ENCODE measurements at places on chromosomes 4 and X. TPM values are rescaled to one million over a fixed set of nuclear protein-coding genes. Genes with fewer than 3 reads are reported as not detected.
A peak's percentile ranks its signal among the peaks of the same experiment; 100 is the strongest.

ARSJ gene
- total RNA-seq: 3.0 TPM

DNA sequence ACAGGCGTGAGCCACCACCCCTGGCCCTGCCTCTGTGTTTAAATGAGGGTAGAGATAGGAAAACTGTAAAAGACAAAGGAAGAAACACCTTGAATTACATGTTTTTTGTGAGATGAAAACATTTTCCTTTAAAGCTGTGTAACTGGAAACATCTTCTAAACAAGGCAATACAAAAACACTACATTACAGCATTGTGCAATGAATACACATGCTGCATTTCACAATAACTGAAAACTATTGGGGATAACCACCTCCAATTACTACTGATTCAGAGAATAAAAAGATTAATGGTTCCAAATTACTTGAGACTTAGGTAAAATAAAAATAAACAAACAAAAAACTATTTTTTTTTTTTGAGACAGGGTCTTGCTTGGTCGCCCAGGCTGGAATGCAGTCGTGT is 7.6 kb upstream of the OGT start:
- H3K4me3 ChIP-seq: no peak overlapping the region
- no peaks in the 10 kb centered on the region for H3K4me1 ChIP-seq
- no peak overlapping the region for H3K27ac ChIP-seq

- H3K36me3 ChIP-seq: no peaks in the 10 kb centered on the region
- peaks cover 31% of the 10 kb centered on the region for H3K4me1 ChIP-seq
- peak overlapping the region; percentile 12 for H3K27ac ChIP-seq
- no peak for DNase-seq
These were observed 38.9 kb downstream of the AFF1 start for GRCh38 chr4:86973668-86974067.

DNA sequence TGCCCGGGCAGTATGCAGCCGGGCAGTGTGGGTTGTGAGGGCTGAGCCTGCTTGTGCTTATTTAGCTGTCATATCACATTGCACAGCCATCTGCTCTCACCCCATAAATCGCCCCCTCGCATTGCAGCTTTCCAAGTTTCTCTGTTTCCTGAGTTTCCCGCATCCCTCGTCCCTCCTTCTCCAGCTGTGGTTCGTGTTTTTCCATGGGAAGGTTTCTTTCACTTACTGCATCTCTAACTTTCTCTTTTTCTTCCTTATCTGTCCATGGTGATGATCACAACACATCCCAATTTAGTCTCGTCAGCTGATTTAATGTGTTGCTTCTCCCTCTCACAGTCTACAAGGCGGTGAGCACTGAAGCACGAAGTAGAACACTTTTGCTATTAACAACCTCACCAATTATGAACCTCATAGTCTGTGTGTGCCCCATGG is 118.1 kb downstream of the ENPP6 start:
- no peaks in the 10 kb centered on the region for H3K27me3 ChIP-seq
- DNase-seq: no peak
- H3K36me3 ChIP-seq: no peaks in the 10 kb centered on the region
- H3K4me3 ChIP-seq: no peak overlapping the region
- no peak overlapping the region for H3K27ac ChIP-seq
- H3K4me1 ChIP-seq: peaks cover 20% of the 10 kb centered on the region

- no peak overlapping the region for H3K27ac ChIP-seq
- no peaks in the 10 kb centered on the region for H3K4me1 ChIP-seq
- no peak for DNase-seq
- H3K27me3 ChIP-seq: no peaks in the 10 kb centered on the region
- no peaks in the 10 kb centered on the region for H3K36me3 ChIP-seq
These were observed 211.3 kb downstream of the PALLD start for GRCh38 chr4:168708108-168708507.

DNA sequence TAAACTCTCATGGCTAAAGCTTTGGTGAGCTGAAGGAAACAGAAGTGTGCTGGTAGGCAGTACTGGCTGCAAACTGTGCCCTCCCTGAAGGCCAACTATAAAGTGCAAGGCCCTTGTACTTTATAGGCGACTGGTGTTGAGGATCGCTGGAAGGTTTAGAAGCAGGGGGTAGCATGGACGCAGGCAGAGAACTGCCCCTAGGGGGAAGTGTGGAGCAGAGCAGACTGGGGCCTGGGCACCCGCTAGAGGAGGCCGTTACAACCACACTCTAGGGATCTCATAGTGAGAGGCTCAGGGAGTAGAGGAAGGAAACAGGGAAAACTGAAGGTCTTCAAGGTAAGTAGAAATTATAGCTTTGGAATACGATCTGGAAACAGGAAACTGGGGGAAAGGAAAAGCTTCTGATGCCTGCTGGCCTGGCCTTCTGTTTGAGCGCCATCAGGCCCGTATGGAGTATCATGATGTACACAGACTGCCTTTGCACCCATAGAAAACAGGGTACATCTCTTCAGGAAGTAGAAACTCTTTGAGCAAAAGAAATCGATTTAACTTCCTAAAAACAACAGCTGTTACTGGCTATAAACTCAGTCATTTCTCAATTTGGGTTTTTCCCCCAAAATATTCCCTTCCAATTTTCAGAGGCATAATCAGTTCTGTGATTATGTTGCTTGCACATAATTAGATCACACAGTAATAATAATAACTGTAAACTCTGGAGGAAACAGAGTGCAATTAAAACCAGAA is 23.9 kb upstream of the TMSB4X start:
- H3K36me3 ChIP-seq: no peaks in the 10 kb centered on the region
- peaks cover 12% of the 10 kb centered on the region for H3K4me1 ChIP-seq
- no peaks in the 10 kb centered on the region for H3K27me3 ChIP-seq

DNA sequence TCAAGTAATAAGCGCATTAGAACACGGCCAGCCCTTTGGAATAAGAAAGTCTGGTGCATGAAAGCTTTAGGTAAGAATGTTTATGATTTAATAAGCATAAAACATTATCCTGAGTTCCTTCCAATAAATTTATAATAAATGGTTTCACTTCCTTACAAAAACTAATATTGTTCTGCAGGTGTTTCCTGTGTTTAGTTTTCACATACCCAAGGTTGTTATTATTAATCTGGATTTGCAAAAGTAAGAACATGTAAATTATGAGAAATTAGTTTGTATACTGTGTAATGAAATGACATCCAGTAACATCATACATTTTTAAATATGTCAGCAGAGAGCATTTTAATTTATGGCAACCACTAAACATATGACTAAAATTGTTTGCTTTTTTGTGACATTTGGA is 72.1 kb downstream of the BANK1 start:
- DNase-seq: no peak
- H3K27me3 ChIP-seq: no peaks in the 10 kb centered on the region

COX7B2 gene
- total RNA-seq: not detected

TEX11 gene
- total RNA-seq: not detected

GRCh38 chr4:86400216-86400615 is 40.4 kb upstream of the MAPK10 start:
- H3K4me1 ChIP-seq: no peaks in the 10 kb centered on the region
- H3K36me3 ChIP-seq: no peaks in the 10 kb centered on the region
- H3K27me3 ChIP-seq: no peaks in the 10 kb centered on the region

DNA sequence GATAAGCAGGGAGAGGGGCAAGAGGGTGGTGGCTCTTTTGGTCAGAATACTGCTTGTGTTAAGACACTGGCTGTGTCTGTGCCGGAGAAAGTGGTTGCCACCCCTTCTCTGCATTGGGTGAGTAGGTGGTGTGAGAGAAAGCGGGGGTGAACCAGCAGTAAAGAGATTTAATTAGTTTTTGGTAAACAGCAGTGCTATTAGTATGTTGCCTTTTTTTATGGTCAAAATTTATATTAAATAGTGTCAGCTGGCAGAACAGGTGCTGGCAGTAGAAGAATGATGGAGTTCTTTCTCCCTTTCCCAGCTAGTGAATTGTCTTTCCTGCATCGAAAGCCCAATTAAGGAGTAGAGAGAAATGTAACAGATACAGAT is 181.6 kb downstream of the LARP7 start:
- H3K27ac ChIP-seq: no peak overlapping the region
- no peak overlapping the region for H3K4me3 ChIP-seq
- no peaks in the 10 kb centered on the region for H3K4me1 ChIP-seq
- no peaks in the 10 kb centered on the region for H3K27me3 ChIP-seq
- no peak for DNase-seq

RHOXF2B gene
- total RNA-seq: not detected

- no peaks in the 10 kb centered on the region for H3K36me3 ChIP-seq
- no peaks in the 10 kb centered on the region for H3K27me3 ChIP-seq
- peak; percentile 35 for DNase-seq
- no peaks in the 10 kb centered on the region for H3K4me1 ChIP-seq
- H3K27ac ChIP-seq: no peak overlapping the region
- no peak overlapping the region for H3K4me3 ChIP-seq
These were observed 28.6 kb downstream of the RGS12 start for GRCh38 chr4:3321295-3321889.

- H3K4me3 ChIP-seq: no peak overlapping the region
- H3K4me1 ChIP-seq: no peaks in the 10 kb centered on the region
- H3K27ac ChIP-seq: no peak overlapping the region
- peak; percentile 45 for DNase-seq
- H3K27me3 ChIP-seq: no peaks in the 10 kb centered on the region
These were observed 113.6 kb downstream of the FAM53A start for GRCh38 chr4:1570291-1571164.

CT47B1 gene
- not detected for total RNA-seq

- no peak for DNase-seq
- H3K27ac ChIP-seq: no peak overlapping the region
- no peaks in the 10 kb centered on the region for H3K27me3 ChIP-seq
- no peak overlapping the region for H3K4me3 ChIP-seq
These were observed 37.1 kb downstream of the ENOPH1 start for GRCh38 chr4:82467471-82467870.

DNA sequence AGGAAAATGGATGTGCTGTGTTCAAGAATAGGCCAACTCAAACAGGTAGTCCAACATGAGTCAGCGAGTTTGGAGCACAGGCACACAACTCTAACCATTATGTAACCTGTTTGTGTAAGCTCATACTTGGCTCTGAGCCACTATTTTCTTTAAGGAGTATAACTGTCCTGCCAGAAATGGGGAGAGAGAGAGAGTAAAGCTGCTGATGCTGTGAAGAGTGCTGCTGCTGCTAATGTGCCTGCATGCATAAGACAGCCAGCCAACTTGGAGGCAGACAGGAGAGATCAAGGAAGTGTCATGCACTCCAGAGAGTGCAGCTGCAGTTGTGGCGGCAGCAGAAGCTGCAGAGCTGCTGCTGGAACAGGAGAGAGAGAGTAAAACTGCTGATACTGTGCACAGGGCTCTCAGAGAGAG is 11.7 kb upstream of the STATH start:
- H3K4me3 ChIP-seq: no peak overlapping the region
- no peaks in the 10 kb centered on the region for H3K36me3 ChIP-seq
- peaks cover 4% of the 10 kb centered on the region for H3K4me1 ChIP-seq
- no peaks in the 10 kb centered on the region for H3K27me3 ChIP-seq

DNA sequence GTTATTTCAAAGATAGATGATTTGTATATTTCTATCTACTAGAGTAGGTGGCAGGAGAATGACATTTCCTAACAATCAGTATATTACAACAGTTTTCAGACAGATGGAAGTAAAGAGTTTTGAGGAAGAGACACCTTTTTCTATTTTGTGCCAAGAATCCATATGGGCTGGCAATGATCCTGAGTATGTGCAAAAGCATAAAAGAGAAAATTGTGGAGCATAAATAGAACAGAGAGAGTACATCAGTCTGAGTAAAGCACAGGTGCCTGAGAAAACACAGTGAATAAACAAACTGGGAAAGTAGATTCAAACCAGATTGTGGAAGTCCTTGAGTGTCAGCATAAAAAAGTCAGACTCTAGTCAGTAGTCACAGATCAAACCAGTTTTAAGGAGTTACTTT is 96.8 kb upstream of the WDR44 start:
- no peak overlapping the region for H3K4me3 ChIP-seq
- no peaks in the 10 kb centered on the region for H3K27me3 ChIP-seq
- H3K27ac ChIP-seq: no peak overlapping the region
- H3K4me1 ChIP-seq: no peaks in the 10 kb centered on the region
- DNase-seq: no peak

DNA sequence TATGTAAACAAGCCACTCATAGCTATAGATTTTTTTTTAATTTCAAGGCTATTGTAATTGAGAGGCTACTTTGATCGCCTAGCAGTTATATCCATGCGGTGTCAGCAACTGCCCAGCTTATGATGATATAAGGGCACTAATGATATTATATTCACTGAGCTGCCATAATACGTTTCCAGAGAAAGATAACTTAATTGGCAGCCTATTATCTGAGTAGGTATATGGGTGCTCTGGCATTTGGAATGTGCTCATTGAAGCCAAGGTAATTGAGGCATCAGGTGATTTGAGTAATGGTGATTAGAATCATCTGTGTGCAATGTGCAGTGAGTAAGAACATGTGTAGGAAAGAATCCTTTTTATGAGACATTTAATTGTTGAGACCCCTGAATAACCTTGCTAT is 490.0 kb downstream of the CENPC start:
- no peak overlapping the region for H3K27ac ChIP-seq

DMRTC1 gene
- total RNA-seq: not detected

MPP1 gene
- total RNA-seq: 20.2 TPM

AGA gene
- total RNA-seq: 22.1 TPM

- H3K36me3 ChIP-seq: no peaks in the 10 kb centered on the region
- H3K4me3 ChIP-seq: no peak overlapping the region
- no peaks in the 10 kb centered on the region for H3K4me1 ChIP-seq
- no peak overlapping the region for H3K27ac ChIP-seq
These were observed 8.8 kb downstream of the NHSL2 start for GRCh38 chrX:71919431-71919830.

DNA sequence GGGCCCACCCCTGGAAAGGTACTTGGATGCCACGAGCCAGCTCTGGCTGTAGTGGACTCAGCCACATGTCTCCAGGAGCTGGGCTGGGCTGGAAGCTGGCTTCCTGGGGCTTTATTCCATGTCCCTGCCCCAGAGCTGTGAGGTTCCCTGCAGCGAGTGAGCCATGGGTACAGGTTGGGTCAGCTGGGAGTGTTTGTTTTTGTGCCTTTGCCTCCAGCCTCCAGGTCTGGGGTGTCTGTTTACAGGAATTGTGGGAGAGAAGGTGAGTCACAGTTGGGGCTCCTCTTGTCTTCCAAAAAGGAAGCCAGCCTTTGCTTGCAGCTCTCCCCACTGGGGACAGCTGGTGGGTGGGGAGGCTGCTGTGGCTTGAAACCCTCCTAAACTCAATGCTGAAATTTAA is 21.5 kb downstream of the SORCS2 start:
- H3K4me1 ChIP-seq: no peaks in the 10 kb centered on the region
- DNase-seq: no peak
- H3K27me3 ChIP-seq: no peaks in the 10 kb centered on the region
- no peak overlapping the region for H3K4me3 ChIP-seq
- H3K36me3 ChIP-seq: no peaks in the 10 kb centered on the region

PGK1 gene
- total RNA-seq: 174 TPM

SLC7A11 gene
- total RNA-seq: 0.35 TPM

All from right lobe of liver (tissue), 6 donors.